ENCODE measurements at places on chromosomes 3 and 15.

DNA sequence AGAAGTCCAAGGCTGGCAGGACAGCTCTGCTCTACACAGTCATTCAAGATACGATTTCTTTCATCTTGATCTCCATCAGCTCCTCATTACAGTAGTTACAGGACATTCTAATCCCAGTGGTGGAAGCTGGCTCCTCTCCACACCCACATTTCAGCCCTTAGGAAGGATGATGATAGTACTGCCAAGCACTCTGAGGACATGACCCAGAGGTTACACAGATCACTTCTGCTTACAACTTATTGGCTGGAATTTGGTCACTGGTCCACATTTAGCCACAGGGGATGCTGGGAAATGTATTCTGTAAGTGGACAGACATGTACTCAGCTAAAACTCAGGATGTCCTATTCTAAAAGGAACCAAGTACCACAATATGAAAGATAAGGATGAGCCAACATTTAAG, 77.1 kb downstream of the IQCH start:
- no peak for DNase-seq

GRCh38 chr3:197135212-197135611, 105.6 kb upstream of the MELTF start:
- DNase-seq = peak; percentile 16

- no peak for DNase-seq
Measured at GRCh38 chr3:41207355-41207754, 8.1 kb downstream of the CTNNB1 start.

DNA sequence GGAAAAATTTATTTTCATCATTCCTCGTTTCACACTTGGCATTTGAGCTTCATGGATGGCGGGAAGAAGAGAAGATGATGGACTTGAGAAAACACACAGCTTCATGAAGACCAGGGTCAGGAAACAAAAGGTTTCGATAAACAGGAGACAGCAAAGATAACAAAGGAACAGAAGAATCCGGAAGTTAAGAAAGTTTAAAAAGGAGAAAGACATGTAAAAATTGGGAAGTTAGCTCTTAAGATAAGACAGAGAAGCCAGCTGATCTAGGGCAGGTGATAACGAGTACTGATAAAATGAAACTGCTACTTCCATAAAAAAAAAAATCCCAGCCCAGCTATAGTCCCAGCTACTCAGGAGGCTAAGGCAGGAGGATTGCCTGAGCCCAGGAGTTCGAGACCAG, 23.9 kb downstream of the IL5RA start:
- DNase-seq = no peak

Measured in HT1080 (cell line).